ENCODE measurements at places on chromosomes 1 and 21. TPM values are rescaled to one million over a fixed set of nuclear protein-coding genes. Genes with fewer than 3 reads are reported as not detected.

GRCh38 chr1:30129001-30129408 is 594.4 kb downstream of the MATN1 start:
- no peak for DNase-seq

DNA sequence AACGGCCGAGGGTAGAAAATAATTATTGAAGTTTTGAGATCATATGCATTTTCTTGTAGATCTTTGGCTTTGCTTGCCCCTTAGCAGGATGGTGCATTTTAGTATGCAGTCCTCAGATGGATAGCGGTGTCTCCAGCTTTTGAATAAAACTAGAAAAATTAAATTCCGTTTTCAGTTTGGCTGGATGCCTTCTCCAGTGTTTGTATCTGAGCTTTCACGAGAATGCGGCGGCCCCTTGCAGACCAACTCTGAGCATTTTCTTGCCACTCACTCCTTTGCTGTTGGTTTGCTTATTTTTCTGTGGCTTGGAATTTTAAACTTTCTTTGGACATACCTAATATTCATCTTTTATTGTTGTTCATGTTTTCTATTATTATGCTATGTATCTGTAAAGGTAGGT is 192.6 kb downstream of the NFIA start:
- no peak for DNase-seq

B3GALNT2 gene
- total RNA-seq: 15.6 TPM

- DNase-seq: no peak
Measured at GRCh38 chr1:59994302-59995198, 68.0 kb upstream of the CYP2J2 start.

SH2D1B gene
- not detected for total RNA-seq

GRCh38 chr1:243739335-243740003 is 110.6 kb downstream of the AKT3 start:
- DNase-seq: no peak

CLDN19 gene
- not detected for total RNA-seq

- no peak for DNase-seq
Measured at GRCh38 chr1:48920851-48921250, 144.2 kb upstream of the BEND5 start.

DNA sequence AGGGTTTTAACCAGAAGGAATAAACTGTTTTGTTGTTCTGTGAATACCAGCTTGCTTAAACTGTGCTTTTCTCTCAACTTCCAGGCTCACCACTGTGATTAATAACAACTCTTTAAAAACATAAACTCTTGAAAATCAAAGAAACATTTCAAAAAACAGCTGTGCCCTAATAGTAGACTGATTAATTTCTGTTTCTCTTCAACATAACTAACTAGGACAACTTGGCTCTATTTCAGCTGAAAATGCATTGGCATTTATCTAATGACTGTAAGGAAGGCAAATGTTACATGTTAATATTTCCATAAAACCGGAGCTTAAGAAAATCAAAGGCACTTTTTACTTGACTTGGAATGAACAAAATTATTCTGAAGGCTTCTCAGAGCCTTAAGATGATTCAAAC is 656.1 kb upstream of the NEGR1 start:
- no peak for DNase-seq

CDC14A gene
- total RNA-seq: 25.4 TPM

CD2 gene
- 364 TPM for total RNA-seq

DNA sequence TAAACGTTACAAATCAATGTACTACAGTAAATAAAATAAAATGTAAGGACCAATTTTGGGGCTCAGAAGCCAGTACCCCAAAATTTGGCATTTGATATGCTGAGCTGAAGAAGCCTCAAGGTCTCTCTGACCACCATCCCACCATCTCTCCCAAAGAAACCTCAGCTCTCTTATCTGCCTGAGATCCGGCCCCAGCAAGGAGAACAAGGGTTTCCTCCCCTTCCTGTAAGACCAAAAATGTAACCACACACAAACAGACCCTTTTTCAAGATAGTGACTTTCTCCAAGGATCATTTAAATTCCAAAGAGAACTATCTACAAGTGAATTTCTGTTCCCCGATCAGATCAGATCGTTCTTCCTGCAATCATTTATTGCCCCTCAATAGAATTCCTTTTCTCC is 68.1 kb upstream of the SLC45A1 start:
- no peak for DNase-seq

GRCh38 chr1:112866151-112866550 is 89.8 kb downstream of the SLC16A1 start:
- DNase-seq: no peak

- no peak for DNase-seq
Measured at GRCh38 chr1:118147522-118147921, 37.5 kb downstream of the SPAG17 start.

RGS5 gene
- 3.0 TPM for total RNA-seq

DISC1 gene
- total RNA-seq: 1.0 TPM

DNA sequence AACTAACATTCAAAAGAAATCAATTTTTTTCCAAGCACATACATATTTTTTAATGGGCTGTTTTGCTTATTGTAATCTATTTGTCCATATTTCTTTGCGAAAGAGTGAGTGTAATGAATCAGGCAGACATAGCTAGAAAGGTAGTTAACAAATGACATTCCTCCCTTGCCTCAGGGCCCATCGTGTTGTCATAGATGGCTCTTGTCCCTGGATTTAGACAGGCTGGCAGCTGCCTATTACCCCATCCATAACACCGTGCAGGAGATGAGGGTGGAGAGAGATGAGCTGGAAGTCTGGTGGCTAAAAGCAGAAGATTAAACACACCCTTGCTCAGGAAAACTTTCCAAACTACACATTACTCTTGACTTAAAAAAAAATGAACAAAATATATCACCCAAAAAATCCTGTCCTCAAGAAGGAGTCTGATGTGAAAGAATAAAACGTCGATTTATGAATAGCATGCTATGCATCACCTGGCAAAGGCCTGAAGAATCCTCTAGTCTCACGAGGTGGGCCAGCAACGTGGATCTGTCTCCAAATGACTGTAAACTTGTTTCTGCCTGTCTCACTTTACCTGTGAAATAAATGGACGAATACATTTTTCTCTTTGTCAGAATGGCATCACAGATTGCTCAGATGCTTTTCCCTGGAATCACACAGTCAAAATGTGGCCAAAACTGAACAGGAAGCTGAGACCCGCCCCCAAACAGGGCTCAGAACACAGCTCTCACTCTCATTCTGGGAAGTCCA is 55.7 kb downstream of the C21orf91 start:
- no peak for DNase-seq

RGS8 gene
- not detected for total RNA-seq

Data from CD8-positive, alpha-beta memory T cell (primary cell).